ENCODE measurements at places on chromosomes 3 and 15.

- DNase-seq, result no peak
Observed at GRCh38 chr15:67976506-67977073, 77.5 kb upstream of the PIAS1 start.

DNA sequence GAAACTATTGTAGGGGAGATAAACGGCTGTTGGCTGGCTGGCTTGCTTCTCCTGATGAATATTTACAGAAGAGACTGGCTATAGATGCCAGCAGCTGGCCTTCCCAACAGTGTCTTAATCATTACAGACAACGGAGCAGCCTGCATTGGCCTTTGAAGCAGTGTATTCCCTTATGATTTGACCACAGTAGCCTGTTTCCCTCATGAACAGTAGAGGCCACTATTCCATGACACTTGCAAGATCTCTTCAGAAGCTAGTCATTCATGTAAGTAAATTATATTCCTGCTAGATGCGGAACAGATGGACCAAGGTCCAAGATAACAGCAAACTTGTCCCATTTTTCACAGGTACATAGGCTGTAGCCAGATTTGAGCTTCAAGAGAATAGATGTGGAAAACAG is 47.3 kb downstream of the TMCO5A start:
- DNase-seq, result no peak

DNA sequence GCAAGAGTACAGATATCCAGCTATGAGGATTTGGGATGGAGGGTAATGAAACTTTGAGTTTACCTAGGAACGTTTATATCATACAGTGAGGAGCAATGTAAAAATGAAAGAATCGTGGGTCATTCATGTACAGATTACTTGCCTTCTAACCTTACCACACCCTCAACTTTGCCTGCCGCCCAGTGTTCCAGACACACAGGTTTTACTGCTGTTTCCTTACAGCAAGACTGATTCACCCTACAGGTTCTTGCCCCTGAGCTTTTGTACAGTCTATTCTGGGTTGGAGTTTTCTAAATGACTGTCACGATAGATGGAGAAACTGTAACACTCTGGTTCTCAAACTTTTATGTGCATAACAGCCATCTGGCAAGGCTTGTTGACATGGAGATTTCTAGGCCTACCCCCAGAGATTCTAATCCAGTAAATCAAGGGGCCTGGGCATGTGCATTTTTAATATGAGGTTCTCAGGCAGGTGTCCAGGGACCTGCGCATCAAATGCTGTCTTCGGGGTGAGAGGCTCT is 6.6 kb upstream of the TPRG1 start:
- no peak for DNase-seq

DNA sequence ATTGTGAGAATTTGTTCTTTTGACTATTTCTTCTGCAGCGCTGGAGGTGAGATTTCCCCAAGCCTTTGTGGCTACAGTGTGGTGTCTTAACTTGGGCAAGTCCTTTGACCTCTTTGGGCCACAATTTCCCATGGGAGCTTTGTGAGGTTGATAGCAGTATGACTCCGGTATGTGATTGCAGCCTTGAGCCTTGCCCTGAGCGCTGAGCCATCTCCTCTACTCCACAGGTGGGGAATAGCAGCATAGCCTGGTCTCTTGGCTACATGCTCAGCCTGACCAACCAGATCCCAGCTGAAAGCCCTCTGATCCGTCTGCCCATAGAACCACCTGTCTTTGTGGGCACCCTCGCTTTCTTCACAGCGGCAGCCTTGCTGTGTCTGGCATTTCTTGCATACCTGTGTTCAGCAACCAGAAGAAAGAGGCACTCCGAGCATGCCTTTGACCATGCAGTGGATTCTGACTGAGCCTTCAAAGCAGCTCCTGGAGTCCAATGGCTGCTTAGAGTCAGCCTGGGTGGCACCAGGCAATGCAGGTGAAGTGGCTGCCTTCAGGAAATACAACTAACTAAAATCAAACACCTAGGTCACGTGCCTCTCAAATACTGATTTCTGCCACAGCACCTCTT is 30.0 kb upstream of the RPL14 start:
- no peak for DNase-seq

DNA sequence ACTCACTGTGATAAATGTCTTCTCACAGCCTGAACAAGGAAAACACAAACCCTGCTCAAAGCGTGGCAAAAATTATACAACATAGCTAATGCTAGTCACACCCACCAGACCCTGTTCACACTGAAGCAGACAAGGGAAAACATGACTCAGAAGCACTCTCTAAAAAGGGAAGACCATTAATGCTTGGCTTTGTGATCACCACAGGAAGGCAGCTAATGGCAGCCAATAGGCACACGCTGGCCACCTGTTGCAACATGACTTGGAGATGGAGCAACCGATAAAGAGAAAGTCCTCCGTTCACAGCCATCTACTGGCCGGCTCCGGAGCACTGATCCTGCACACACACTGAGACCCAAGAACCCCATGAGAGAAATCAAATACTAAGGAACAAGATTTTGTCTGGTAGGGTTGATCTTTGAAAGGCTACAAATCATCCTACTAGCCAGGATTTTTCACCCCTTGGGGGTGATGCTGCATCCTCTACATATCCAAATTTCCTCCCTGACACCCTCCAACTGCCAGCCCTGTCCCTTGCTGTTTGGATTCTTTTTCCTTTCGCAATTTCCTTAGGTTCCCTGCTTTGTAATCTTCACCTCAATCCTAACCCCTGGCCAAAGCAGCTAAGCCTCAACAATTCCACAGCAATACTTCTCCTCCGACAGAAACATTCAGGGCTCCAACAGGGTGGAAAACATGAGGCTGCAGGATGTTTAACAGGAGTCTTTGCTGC is 3.2 kb downstream of the ZXDC start:
- no peak for DNase-seq

DNA sequence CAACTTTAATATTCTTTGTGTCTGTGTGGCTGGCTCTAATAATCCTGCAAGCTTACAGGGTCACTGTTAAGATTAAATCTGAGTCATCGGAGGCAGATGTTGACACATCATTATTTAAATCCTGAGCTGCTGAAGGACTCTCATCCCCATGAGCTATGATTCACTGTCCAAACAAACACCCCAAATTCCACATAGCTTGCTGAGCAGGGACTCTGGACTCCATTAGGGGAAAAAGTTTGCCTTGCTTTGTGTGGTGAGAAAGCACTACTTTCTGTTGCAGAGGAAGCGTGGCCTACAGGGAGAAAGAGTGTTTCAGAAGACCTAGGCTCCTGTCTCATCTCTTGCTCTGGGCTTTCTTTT is 213.7 kb downstream of the PDCD6IP start:
- no peak for DNase-seq

GRCh38 chr3:8972639-8973038 is 9.4 kb upstream of the RAD18 start:
- DNase-seq, result peak; percentile 57

GRCh38 chr3:117059067-117059955 is 349.7 kb downstream of the TUSC7 start:
- DNase-seq, result peak; percentile 19

DNA sequence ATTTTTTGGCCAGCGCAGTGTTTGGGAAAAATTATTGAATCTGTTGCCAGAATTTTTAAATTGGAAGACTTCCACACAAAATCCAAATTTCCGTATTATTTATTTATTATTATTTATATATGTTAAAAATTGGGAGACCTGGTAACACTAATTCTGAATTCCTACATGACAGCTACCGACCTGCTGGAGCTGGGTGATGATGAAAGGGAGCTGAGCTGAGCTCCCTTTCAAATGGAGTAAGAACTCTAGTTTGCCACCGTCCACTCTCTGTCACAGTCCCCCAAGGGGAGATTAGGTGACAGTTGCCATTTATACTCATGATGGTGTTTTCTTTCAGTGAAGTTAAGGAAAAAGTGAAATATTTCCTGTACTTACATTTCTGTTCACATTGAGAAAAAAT is 1.4 kb downstream of the CRTC3 start:
- no peak for DNase-seq

DNA sequence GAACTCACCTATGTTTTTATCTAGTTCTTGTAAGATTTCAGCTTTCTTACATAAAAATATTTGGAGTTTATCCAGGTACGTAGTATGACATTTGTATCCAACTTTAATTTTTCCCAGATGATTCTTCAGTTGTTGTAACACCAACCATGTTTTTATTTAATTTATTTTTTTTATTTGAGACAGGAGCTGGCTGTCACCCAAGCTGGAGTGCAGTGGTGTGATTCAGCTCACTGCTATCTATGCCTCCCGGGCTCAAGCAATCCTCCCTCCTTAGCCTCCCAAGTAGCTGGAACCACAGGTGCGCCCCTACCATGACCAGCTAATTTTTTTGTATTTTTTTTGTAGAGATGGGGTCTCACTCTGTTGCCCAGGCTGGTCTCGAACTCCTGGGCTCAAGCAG is 6.6 kb downstream of the XYLB start:
- DNase-seq, result no peak
